ENCODE measurements at places on chromosomes 7 and 10.

GRCh38 chr10:17113346-17113745, 16.3 kb downstream of the CUBN start:
- no peak for DNase-seq

DNA sequence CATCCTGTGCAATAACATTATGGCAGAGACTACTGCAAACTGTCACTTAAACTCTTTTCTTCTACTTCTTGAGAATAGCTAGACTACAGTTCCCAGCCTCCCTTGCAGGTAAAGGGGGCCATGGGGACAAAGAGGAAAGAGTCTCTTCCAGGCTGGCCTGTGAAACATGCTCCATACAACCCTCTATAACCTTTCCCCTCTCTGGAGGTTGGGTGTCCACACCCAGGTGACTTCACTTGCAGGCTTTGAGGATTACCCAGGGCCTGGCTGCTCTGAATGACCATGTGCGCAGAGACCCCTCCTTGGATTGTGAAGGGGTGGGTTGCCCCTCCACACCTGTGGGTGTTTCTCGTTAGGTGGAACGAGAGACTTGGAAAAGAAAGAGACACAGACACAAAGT, 84.1 kb downstream of the SEC61G start:
- DNase-seq: no peak

- no peak for DNase-seq
These were observed 49.5 kb downstream of the PRR15 start for GRCh38 chr7:29613100-29613499.

- no peak for DNase-seq
These were observed 131.9 kb downstream of the TNS3 start for GRCh38 chr7:47449810-47450590.

- DNase-seq: no peak
These were observed 128.6 kb upstream of the BMPER start for GRCh38 chr7:33776788-33777187.

DNA sequence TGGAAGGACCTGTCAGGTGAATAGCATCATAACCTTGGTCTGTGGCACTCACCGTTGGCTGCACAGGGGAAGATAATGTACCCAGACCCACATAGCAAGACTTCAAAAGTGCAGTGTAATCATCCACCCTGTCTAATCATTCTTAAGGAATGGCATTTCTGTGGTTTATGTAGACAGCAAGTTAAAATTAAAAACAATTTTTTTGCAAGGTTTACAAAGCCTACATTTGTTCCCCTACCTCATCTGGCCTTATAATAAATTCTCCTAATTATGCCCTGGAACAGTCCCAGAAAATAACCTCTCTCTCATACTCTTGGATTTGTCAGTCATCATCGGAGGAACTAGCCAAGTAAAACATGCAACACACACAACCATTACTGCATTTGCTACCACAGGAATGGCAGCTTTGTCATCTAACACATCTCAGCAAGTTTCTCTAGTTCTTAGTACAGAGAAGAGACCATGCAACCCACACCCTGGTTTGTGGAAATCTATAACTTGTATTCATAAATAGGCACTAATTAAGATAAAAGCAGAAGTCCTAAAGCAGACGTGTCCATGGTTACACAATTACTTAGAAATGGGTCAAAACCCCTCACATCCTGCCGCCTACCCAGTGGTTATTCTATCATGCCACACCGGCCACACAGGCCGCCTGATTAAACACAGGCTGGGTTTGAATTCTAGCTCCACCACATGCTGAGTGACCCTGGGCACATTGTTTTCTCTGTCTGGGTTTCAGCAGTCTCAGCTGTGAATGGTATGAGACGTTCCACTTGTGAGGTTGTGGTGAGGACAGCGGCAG, 19.1 kb downstream of the ABLIM1 start:
- DNase-seq: no peak

GRCh38 chr7:98774884-98775283, 94.9 kb downstream of the TMEM130 start:
- no peak for DNase-seq

Measured in T-helper 17 cell (primary cell).